Heart left ventricle (tissue), 16 donors: ENCODE measurements at places on chromosomes 16 and 17. TPM values are rescaled to one million over a fixed set of nuclear protein-coding genes. Genes with fewer than 3 reads are reported as not detected.

PRCD gene
- total RNA-seq: 2.6 TPM

DNA sequence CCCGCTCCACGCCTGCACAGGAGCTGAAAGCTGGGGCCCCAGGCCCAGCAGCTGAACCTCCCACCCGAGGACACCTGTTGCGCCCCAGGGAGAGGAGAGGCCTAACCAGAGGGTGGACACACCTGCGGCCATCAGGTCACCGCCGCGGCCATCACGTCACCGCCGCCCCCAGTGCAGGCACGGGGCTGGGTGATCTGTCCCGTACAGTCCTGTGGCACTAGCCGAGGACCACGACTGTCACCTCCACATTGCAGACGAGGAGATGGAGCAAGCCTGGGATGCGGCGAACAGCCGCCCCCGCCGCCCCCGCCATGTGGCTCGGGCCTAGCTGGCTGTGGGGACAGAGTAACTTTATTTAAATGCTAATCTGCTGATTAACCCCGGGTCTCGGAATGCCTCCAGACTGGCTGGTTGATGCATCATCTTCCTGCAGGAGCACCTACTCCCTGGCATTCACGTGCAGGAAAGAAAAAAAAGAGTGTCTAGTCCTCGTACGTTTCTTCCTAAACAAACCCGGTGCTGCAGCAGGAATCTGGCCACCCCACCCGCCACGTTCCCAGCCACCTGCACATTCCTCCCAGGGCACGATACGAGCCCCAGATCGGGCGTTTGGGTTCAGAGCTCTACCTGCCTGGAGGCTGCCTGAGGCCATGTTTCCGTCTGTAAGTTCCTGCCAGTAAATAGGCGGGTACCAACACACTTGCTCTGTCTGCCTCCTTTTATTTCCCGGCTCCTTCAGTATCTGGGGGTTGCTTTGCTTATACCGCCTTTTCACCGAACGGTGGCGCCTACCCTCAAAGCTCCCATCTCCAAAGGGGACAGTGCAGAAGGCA, 29.9 kb downstream of the PIEZO1 start:
- DNase-seq: no peak
- H3K27ac ChIP-seq: no peak overlapping the region
- no peaks in the 10 kb centered on the region for H3K36me3 ChIP-seq
- H3K4me3 ChIP-seq: no peak overlapping the region
- peaks cover 3% of the 10 kb centered on the region for H3K4me1 ChIP-seq
- H3K27me3 ChIP-seq: no peaks in the 10 kb centered on the region

GRCh38 chr17:35214192-35214591, 20.0 kb upstream of the SLC35G3 start:
- H3K27ac ChIP-seq: peak overlapping the region; percentile 62
- H3K27me3 ChIP-seq: no peaks in the 10 kb centered on the region
- no peaks in the 10 kb centered on the region for H3K4me1 ChIP-seq

DNA sequence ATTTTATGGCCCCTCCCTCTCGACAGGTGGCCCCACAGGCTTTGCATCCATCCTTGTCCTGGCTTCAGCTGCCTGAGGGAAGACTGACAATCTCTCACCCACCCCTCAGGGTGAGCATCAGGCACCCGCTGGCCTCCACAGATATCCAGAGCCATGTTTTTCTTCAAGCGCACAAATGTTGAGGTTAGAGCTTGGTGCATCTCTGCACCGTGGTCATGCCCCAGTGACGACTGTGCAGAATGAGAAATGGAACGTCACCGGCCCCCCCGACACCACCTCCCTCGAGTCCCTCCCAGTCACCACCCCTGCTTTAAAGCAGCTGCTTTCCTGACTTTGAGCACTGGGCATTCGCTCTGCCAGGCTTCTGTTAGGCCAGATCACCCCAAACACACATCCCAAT, 19.8 kb upstream of the TIMP2 start:
- no peaks in the 10 kb centered on the region for H3K4me1 ChIP-seq
- no peak for DNase-seq
- H3K27ac ChIP-seq: no peak overlapping the region
- H3K27me3 ChIP-seq: no peaks in the 10 kb centered on the region
- H3K36me3 ChIP-seq: no peaks in the 10 kb centered on the region
